ENCODE measurements at places on chromosomes 11 and 22. TPM values are rescaled to one million over a fixed set of nuclear protein-coding genes. Genes with fewer than 3 reads are reported as not detected.

DNA sequence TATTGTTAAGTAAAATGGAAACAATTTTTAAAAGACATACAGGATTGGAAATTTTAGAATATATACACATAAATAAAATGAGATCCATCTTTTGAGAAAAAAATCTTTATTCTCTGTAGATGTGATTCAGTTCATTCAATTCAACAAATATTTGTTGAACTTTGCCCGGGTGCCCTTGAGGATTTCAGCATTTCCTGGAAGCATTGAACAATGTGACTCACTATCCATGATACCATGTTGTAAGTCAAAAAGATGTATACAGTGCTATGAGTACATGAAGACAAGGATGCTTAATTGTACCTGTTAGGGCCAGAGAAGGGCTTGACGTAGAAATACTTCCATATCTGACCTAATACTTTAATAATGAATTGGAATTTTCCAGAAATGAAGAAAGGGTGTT lies 353.7 kb downstream of the METTL15 start:
- no peak for DNase-seq

DNA sequence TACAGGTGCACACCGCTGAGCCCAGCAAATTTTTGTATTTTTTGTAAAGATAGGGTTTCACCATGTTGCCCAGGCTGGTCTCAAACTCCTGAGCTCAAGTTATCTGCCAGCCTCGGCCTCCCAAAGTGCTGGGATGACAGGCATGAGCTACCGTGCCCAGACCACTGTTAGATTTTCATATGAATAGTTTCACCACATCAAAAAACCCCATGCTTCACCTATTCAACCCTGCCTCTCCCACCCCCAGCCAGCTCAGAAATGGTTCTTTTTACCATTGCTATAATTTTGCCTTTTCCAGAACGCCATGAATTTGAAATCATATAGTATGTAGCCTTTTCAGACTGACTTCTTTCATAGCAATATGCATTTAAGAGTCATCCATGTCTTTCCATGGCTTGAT lies 37.9 kb downstream of the CDPF1 start:
- no peak for DNase-seq

The RTN4R gene
- 1.3 TPM for total RNA-seq

DNA sequence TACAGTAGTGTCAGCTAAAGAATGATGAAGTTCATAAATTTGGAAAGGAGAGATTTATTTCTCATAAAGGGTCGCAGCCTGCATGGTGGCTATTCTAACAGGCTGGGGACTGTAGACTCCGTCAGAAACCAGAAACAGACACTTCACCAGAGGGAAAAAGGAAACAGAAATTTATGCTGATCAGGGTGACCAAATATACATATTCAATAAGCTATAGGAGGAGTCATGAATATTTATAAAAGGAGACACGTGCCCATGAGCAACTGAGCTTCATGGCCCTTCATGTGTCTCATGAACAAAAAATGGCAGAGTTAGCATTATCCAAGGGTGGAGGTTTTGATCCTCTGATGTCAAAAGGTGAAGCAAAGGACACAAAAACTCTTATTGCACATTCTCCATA lies 392.1 kb downstream of the LARGE1 start:
- DNase-seq, result no peak

- DNase-seq, result peak; percentile 70
These were observed 115.3 kb upstream of the TBCEL start for GRCh38 chr11:120908461-120909181.

DNA sequence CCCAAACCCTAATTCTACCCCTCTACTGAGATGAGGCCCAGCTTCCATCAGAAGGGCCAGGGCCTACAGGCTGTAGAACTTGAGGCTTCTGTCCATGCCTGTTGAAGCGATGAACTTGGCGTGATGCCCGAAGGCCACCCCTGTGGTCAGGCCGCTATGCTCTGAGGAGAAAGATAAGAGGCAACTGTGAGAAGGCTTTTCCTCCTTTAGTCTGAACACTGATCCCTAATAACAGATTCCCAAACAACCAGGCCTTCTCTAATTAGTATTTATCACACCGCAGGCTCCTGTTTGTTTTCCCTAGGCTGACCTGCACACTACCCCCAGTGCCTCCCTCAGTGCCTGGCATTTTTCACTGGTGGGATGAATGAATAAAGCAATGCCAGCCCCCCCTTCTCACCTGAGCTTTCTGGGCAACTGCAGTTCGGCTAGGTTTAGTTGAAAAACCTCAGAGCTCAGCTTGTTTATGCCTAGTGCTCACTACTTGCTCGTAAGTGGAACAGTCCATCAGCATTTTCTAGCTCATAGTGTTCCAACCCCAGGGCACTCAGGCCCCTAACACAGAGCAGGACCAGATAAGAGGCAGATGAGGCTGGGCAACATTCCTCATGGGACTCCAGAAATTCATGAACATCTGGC lies 15.2 kb downstream of the PRPF19 start:
- DNase-seq, result no peak
